ENCODE measurements at places on chromosomes 6 and 20. TPM values are rescaled to one million over a fixed set of nuclear protein-coding genes. Genes with fewer than 3 reads are reported as not detected.

The FAM209A gene
- total RNA-seq, result not detected

The SIRPD gene
- total RNA-seq, result not detected

The KCNK5 gene
- total RNA-seq, result not detected

The MAPK13 gene
- total RNA-seq, result 4.0 TPM

The EYS gene
- 0.99 TPM for total RNA-seq

The ZSCAN31 gene
- total RNA-seq, result 20.4 TPM

The BMP2 gene
- 6.6 TPM for total RNA-seq

The MAFB gene
- total RNA-seq, result 7.4 TPM

The PTPRT gene
- total RNA-seq, result not detected

DNA sequence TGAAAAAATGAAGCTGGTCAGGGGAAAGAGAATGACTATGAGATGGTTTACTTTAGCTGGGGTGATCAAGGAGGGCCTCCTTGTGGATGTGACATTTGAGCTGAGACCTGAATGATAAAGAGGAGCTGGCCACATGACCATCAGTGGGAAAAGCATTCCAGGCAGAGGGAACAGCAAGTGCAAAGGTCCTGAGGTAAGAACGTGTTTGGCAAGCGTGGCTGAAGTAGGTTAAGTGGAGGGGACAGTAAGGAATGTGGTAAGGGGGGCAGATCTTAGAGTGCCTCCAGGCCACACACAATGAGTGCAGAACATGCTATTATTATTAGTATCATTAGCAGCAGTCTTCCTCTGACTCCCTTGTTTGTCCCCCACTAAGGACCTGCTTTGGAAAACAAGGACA lies 92.6 kb downstream of the KCNB1 start:
- DNase-seq, result no peak

GRCh38 chr6:73329201-73329600 lies 24.9 kb downstream of the DPPA5 start:
- DNase-seq, result no peak

DNA sequence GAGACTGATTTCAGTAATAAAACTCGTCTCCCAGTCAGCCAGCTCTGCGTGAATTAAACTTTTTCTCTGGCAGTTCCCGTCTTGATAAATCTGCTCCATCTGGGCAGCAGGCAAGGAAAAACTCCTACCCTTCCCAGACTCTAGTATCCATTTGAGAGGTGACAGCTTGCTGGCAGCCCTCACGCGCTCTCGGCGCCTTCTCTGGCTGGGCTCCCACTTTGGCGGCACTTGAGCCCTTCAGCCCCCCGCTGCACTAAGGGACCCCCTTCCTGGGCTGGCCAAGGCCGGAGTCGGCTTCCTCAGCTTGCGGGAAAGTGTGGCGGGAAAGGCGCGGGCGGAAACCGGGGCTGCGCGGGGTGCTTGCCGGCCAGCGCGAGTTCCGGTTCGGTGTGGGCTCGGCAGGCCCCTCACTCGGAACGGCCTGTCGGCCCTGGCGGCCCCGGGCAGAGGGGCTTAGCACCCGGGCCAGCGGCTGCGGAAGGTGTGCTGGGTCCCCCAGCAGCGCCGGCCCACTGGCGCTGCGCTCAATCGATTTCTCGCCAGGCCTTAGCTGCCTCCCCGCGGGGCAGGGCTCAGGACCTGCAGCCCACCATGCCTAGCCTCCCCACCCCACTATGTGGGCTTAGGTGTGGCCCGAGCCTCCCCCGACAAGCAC lies 21.8 kb upstream of the GMPR start:
- DNase-seq, result no peak

GRCh38 chr6:17120019-17120418 lies 18.2 kb downstream of the STMND1 start:
- DNase-seq, result peak; percentile 94

- DNase-seq, result peak; percentile 30
These were observed 917.1 kb downstream of the KIF16B start for GRCh38 chr20:15656124-15656523.

- DNase-seq, result peak; percentile 28
These were observed 6.9 kb upstream of the SUMO4 start for GRCh38 chr6:149393002-149393679.

DNA sequence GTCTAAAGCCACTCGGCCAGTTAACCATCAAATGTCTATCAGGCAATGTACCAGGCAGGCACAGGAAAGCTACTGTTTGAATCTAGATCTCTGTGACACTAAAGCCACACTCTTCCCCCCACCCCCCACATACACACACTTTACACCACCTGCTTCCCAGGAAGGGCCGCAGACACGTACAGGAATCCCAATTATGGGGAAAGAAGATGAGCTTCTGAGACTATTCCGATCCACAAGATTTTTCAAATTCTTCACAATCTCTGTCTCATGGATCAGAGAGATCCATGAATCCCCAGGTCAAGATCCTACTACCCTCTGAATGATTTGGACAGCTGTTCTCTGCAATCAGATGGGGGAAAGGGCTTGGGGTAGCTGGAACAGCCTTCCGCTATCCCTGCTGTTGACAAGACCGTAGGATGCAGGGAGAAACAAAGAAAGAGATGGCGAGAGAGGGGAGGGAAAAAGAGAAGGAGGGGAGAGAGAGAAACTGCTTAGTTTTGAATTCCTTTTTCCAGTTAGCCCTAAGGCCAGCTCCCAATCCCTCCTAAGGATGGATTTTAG lies 25.4 kb upstream of the RIMS4 start:
- DNase-seq, result no peak

DNA sequence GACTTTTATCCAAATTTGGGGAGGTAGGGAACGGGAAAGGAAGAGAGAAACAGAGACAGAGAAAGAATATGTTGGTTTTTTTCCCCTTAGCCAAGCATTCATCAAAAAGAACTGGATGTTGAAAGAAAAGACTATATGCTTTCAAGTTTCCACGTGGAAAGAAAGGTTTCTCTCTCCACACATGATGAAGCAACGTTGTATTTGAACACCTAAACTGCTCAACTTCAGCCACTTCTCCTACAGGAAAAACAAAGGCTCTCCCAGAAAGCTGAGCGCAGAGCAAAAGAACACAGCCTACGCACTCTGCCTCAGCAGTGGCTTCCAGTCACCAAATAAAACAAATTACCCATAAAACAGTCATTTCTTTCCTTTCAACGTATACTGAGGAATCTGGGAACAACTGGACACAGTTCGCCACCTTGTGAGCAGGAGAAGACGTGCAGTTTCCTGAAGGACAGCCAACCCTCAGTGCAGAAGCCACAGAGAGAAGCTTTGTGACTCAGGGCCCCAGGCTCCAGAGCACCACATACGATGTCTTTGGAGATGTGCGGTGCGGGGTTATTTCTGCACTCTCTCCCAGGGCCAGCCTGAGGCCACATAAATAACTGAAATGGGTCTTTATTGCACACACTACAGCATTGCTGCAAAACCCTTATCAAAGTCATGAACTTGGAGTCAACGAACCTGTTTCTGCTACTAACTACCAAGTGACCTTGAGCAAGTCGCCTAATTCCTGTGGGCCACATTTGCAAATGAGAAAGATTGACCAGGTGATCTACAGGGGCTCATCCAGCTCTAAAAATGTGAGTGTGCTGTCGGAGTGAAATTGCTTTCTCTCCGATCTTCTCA lies 10.1 kb downstream of the IL17F start:
- peak; percentile 82 for DNase-seq

DNA sequence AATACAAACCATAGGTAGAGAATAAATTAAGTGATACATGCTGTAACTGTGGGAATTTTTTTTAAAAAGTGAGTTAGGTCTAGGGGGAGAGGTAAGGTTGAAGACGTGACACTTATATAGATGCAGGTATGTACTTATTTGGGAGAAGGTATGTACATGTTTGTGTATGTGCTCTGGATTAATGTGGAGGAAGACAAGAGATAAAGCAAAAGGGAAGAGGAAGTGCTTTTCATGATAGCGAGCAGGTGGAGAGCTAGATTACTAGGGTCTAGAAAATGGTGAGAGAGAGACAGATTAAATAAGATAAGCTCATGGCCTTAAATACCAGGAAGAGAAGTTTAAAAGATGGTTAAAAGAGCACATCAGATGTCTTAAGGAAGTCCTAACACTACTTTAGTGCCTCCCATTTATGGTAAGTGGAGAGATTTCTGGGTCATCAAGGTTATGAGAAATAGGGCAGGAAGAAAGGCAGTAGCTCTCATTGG lies 92.5 kb downstream of the MAN1A1 start:
- DNase-seq, result no peak

- DNase-seq, result no peak
These were observed 20.3 kb downstream of the CITED2 start for GRCh38 chr6:139354189-139354588.

GRCh38 chr20:18092890-18093289 lies 35.2 kb upstream of the OVOL2 start:
- peak; percentile 16 for DNase-seq

DNA sequence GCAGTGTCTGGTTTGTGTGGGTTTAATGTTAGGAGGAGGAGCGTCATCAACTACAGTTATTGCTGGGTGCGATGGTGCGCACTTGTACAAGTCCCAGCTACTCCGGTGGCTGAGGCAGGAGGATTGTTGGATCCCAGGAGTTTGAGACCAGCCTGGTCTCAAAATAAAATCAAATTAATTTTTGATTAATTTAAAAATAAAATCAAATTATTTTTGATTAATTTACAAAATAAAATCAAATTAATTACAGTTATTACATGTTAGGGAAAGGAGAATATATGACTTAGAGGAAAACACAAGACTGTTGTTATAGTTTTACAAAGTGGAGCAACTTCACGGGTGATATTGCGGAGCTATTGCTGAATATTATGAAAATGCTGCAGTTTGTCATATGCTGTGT lies 34.7 kb upstream of the ADGRF5 start:
- DNase-seq, result no peak

DNA sequence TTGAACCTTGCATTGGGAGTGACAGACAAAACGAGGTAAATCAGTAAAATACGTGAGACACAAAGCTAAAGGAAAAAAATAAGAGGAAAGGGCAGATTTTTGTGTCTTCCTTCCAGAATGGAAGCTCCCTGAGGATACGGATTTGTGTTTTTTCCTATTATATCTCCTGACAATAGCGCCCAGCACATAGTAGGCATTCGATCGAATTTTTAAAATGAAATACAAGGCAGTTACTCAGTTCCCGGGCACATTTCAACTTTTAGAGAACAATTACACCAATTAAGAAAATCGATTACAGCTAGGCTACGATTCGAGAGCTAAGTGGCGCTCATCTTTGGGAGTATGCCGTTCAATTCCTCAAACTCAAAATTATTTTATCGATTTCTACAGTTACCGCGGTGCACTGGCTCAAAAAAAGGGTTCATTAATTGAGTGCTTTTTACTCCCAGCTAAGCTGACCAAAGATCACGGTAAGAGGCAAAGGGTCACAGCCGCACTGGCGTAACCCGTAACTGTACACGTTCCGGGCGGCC lies 443 bp downstream of the RMND1 start:
- DNase-seq, result no peak

GRCh38 chr6:7163661-7164071 lies 55.9 kb downstream of the RREB1 start:
- no peak for DNase-seq

- peak; percentile 57 for DNase-seq
These were observed 107.9 kb upstream of the MLIP start for GRCh38 chr6:54003316-54003715.

DNA sequence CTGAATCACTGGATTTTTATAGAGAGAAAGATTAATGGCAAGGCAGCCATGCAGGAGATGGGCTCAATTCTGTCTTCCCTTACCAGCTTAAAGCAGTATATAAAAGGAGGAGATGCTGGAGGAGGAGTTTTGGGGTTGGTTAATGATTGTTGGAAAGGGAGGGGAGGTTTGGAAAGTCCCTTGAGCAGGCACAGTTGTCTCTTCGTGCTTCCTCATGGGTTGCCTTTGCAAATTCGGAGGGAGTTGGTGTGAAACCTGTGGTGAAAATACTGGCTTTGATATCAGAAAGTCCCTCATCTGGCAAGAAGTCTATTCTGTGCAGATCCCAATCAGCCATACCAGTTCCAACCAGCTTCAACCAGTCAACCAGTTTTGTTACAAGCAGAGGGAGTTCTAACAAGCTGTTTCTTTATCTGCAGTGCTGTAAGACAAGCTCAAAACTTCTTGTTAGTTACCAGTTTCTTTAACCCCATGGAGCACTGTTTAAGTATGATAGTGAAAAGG lies 107.0 kb downstream of the HIVEP1 start:
- DNase-seq, result no peak

DNA sequence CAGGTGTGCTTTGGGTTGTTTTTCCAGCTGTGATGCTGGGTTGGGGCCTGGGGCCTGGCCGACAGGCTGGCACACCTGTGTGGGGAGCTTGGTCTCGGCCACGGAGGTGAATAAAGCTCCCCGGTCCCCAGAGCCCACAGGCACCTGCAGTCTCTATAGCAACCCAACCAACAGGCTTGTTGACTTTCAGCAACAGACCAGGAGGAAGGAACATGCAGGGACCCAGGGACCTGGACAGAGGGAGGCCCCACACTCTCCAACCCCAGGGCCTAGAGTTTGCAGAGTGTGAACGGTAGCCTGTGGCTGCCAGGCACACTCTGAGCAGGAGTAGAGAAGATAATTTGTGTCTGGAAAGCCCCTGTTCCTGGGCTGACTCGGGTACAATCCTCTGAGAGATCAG lies 14.6 kb upstream of the SYNJ2 start:
- DNase-seq, result no peak

- no peak for DNase-seq
These were observed 697.8 kb downstream of the KIF16B start for GRCh38 chr20:15875446-15875845.

DNA sequence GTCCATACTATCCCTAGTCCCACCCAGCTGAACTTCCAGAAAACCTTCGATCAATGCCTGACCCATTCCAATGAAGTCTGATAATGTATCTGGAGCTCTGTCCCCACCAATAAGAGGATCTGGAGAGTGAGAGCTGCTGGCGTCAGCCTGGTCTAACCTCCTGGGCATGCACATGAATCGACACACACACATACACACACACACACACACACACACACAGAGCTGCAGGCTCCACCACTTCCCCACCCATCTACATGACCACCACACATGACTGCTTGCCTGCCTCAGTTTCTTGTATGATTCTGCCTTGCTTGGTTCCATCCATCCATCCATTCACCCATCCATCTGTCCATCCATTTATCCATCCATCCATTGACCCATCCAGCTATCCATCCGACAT lies 60.8 kb downstream of the FAXC start:
- DNase-seq, result no peak

- peak; percentile 96 for DNase-seq
These were observed 17.2 kb downstream of the UNC5CL start for GRCh38 chr6:41021832-41022231.

DNA sequence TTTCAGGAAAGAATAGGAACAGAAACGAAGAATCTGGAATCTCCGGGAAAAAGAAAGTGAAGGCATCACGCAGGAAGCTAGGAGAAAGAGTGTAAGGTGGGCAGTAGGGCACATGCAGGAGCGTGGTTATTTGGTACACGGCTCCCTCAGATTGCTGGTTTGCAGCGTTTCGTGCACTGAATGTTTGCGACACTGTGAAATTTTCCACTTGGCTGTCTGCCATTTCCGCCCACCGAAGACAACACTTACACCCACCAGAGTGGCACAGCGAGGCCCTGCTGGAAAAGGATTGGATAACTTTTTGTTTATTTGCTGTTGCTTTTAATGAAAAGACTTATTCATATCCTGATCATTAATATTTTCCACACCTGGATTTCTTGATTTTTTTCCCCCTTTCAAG lies 248.3 kb downstream of the GMPR start:
- DNase-seq, result no peak

- DNase-seq, result no peak
These were observed 287.7 kb downstream of the TAF4 start for GRCh38 chr20:61777773-61778494.

Data from M059J (cell line).